GM12864 (cell line): ENCODE measurements at places on chromosomes 3 and 15.

GRCh38 chr15:37016231-37016630 lies 84.1 kb downstream of the MEIS2 start:
- DNase-seq = no peak

GRCh38 chr3:72116226-72116625 lies 331.3 kb upstream of the PROK2 start:
- no peak for DNase-seq

GRCh38 chr15:39130556-39131379 lies 450.1 kb upstream of the THBS1 start:
- no peak for DNase-seq

DNA sequence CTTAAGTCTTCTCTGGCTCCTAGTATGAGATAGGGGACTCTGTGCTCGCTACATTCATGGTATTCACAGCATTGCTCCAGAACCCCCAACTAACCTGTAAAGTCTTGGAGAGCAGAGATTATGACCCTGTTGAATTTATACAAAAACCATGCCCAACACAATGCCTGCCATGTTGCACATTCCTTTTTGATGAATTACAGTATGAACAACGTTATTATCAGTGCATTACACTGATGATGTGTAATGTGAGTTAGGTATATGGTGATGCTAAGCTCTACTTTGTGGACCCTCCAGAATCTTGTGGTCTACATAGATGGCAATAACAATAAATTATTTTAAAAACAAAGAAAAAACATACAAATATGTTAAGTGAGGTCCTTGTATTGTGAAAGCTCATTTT lies 64.3 kb downstream of the EOMES start:
- no peak for DNase-seq

DNA sequence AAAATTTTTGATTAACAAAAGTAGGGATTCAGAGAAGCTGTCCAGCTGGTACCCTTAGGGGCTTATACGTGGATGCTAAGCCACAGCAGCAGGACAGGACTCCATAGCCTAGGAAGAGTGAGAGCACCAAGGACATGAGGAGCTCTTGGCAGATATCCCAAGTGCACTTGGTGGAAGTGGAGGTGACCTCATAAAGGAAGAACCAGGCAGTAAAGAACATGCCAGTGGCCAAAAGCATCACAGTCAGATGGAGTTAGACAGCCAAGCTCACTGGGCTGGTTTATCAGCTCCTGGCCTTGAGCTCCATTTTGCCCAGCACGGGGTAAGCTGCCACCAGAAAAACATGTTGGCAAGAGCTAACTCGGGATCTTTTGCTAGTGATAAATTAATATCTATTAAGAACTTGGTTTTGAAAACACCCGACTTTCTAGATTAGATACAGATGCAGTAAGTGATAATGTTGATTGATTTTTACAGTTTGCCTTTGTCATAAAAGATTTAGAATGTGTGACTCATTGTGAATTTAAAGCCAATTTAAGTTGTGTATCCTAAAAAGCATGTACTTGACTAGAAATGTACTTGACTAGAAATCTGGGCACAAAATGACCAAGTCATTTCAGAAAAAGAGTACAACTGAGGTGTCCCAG lies 108.0 kb downstream of the CMSS1 start:
- DNase-seq = no peak

- DNase-seq = peak; percentile 10
Observed at GRCh38 chr15:31031471-31032067, 40.1 kb upstream of the MTMR10 start.

- DNase-seq = no peak
Observed at GRCh38 chr15:94237903-94238302, 6.5 kb downstream of the MCTP2 start.

- DNase-seq = no peak
Observed at GRCh38 chr15:64851503-64851840, 9.8 kb downstream of the PLEKHO2 start.

DNA sequence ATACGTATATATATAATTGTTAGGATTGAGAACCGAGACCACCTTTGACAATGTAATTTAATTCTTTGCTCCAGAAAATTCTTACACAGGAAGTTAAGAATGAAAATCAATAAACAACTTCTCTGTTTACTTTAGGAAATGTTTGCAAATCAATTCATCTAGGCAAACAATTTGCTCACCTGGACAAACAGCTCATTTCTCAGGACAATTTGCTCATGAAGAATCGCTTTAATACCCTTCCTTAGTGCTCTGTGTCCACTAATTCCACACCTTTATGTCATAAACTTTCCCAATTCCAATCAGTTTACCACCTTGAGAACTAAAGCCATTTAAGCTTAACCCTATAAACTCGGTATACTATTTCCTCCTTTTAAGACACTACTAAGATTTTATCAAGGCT lies 292.2 kb downstream of the BCHE start:
- DNase-seq = no peak

DNA sequence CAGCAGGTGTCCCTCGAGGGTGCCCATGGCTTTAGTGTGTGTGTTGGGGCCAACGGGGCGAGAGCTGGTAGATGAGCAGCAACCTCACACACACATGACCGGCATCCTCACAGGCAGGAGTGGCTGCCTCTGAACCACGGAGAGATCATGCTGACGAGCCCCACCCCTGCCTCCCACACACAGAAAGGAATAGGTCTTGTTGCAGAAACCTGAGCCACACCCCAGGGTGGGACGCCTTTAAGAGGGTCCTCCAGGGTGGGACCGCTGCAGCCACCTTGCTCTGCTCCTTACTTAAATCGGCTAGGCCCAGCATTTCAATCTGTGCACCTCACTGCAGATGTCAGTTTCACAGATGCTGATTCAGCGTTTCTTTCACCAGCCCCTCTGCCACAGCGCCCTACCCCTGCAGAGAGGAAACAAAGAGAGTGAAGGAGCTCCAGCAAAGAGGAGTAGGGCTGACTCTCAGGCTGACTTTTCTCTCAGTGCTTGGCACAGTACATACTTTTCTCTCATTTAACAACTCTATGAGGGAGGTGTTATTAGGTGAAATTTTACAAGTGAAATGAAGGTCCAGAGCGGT lies 61.2 kb upstream of the EPHB3 start:
- no peak for DNase-seq

- DNase-seq = no peak
Observed at GRCh38 chr3:196326936-196327335, 8.9 kb upstream of the DYNLT2B start.

DNA sequence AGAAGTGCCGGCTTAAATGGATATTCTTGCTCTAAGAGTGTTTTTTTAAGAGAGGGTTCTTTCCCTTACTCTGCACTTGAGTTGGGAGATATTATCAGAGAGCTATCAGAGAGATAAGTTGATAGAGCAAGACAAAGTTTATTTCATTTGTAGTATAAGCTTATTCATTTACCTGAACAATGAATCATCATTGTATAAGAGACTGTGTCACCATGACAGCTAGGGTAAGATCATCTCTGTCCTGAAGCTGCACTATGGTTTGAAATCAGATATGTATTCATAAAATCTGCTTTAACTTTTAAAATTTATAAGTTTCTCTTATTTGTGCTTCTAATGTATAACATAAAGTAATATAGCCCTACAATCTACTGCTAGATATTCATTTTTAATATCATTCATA lies 128.1 kb upstream of the ARL6 start:
- no peak for DNase-seq

DNA sequence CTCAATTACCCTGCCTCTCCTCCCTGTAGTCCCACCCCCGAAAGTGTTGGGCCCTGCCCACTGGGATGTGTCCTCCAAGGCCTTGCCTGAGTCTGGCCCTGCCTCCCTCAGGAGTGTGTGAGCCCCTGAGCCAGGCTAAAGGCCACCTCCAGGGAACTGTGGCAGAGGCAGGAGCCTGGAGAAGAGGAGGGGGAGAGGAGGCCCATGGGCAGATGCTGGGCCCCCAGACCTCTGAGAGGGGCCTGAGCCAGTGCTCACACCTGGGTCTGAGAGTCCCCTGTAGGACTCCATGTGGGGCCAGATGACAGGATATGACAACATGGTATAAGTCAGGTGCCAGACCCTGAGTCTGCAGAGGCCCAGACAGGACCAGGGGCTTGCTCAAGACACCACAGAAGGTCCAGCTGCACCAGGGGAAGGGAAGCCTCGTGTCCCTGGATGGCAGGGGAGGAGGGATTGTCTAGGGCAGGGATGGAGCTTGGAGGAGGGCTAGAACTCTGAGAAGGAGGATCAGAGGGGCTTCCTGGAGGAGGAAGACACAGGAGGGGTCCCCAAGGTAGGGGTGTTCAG lies 217.9 kb downstream of the TBC1D2B start:
- DNase-seq = no peak

GRCh38 chr15:57591237-57591821 lies 375 bp upstream of the MYZAP start:
- no peak for DNase-seq

DNA sequence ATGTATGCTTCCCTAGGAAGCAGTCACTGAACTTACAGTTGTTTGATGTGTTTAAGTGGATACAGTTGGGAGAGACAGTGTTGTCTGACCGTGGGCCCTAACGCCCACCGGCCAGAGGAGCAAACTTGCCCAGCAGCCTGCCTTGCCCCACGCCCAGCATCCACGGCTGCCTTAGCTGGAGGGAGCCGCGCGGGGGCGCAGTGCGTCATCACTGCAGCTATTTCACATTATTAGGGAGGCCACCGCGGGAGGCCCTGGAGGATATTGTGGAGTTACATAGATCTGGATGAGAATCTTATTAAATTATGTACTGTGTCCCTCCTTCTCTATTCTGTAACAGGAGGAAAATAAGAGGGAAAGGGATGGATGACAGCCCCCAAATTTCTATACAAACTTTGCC lies 267.2 kb downstream of the GABRG3 start:
- no peak for DNase-seq

DNA sequence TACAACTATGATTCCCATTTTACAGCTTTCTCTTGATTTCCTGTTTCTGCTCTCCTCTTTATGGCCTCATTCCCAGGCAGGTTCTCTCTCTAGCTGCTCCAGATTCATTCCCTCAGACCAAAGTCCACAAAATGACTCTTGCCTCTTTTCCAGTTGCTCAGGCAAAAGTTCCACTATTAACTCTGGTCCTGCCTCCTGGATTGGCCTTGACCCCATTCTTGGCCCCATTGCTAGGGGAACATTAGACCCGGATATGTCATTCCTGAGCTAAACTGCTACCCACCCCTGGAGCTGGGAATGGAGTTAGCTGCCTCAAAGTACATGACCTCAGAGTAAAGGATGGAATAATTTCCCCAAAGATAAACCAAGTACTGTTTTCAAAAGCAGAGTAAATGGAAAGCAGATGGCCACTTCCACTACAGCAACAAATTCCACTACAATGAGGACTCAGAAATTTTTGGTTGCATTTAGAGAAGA lies 73.0 kb upstream of the GAP43 start:
- DNase-seq = no peak

DNA sequence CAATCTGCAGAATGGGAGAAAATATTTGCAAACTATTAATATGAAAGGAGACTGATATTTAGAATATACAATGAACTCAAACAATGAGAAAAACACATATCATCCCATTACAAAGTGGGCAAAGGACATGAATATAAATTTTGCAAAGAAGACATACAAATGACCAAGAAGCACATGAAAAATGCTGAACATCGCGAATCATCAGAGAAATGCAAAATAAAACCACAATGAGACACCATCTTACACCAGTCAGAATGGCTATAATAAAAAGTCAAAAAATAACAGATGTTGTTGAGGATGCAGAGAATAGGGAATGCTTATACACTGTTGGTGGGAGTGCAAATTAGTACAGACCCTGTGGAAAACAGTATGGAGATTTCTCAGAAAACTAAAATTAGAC lies 83.6 kb downstream of the RAP2B start:
- DNase-seq = no peak

DNA sequence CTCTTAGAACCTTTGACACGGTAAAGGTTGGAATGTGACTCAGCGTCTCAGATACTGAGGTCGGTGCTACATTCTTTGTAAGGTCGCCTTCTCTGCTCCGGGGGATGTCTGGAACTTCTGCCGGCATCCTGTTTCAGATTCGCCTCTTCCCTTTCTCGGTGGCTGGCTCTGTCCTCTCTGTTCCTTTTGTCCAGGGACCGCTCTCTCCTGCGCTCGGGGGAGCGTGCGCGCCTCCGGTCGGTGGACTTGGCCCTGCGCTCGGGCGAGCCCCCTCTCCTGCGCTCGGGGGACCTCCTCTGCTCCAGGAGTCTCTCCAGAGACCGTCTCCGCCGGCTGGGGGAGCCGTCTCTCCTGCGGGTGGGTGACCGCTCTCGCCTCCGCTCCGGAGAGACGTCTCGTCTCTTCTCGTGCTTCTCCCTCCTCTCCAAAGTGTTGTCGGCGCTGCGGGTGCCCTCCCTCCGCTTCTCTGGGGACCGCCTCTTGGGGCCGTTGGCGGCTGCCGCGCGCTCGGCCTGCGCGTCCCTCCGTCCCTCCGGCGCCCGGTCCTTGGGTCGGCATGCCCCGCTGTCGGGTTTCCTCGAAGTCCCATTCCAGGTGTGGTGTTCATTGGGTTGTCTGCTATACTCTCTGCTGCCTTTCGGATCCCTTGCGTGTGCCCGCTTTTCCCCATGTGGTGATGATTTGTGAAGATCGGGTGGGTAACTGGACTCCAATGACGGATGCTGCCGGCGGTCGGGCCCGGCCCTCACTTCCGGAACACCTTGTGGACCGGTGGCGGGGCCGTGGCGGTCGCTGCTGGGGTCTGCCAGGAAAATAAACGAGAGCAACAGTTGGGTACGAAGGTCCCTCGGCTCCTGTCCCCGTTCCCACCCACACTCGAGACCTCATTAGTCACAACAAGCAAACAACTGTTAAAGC lies 668.8 kb upstream of the ADAMTS9 start:
- DNase-seq = no peak

- DNase-seq = no peak
Observed at GRCh38 chr3:190368881-190369280, 19.1 kb upstream of the CLDN16 start.

GRCh38 chr3:178439504-178439903 lies 96.7 kb upstream of the KCNMB2 start:
- DNase-seq = no peak

GRCh38 chr3:186540221-186540834 lies 3.9 kb downstream of the CRYGS start:
- DNase-seq = peak; percentile 59

DNA sequence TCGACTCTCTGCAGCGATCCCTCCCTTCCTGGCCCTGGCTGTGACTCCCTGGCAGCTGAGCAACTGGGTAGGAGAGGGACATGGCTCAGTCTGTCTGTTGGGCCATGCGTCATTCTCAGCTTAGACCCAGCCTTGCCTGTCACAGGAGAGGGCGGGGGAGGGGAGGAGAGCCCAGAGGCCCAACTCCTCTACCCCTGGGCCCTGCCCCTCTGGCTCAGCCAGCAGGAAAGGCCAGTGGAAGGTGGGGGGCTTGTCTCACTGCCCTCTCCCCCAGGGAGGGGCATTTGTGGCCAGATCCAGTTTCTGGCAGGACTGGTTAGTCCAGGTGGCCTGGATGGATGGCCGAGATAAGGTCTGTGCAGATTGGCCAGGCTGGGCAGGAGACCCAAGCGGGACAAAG lies 31.6 kb downstream of the DNAJB8 start:
- no peak for DNase-seq

DNA sequence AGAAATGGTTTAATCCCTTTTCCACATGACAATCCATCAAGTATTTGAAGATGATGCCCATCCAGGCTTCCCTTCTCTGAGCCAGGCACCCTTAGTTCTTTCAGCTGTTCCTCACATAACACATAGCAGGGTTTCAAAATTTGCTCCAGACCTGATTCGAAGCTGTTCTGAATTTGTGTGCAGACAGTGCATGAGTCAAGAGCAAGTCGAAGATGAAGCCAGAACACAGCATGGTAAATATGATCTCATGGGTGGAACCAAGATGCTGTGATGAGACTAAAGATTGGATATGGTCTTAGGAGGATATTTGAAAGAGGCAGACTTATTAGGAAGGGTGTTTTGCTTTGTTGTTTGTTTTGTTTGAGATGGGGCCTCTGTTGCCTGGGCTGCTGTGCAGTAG lies 32.6 kb upstream of the PDE8A start:
- no peak for DNase-seq
